ENCODE measurements at places on chromosomes 5 and 9. TPM values are rescaled to one million over a fixed set of nuclear protein-coding genes. Genes with fewer than 3 reads are reported as not detected.
A peak's percentile ranks its signal among the peaks of the same experiment; 100 is the strongest.

THBS4 gene
- total RNA-seq = 40.0 TPM

DNA sequence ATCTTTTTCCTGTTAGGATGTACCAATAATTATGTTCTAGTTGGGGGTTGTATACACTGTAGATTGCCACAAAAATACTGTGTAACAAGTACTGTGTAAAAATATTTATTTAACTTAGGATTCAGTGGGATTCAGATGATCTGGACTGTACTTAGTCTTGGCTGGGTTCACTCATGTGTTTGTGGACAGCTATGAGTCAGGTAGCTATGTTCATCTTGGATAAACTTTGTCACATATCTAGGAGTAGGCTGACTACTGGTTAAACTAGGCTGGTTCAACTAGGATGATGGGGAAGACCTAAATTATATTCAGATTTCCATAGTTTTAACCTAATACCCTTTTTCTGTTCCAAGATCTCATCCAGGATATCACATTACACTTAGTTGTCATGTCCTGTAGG is 32.1 kb upstream of the TNFSF15 start:
- DNase-seq = no peak

TAF11L8 gene
- not detected for total RNA-seq

DNA sequence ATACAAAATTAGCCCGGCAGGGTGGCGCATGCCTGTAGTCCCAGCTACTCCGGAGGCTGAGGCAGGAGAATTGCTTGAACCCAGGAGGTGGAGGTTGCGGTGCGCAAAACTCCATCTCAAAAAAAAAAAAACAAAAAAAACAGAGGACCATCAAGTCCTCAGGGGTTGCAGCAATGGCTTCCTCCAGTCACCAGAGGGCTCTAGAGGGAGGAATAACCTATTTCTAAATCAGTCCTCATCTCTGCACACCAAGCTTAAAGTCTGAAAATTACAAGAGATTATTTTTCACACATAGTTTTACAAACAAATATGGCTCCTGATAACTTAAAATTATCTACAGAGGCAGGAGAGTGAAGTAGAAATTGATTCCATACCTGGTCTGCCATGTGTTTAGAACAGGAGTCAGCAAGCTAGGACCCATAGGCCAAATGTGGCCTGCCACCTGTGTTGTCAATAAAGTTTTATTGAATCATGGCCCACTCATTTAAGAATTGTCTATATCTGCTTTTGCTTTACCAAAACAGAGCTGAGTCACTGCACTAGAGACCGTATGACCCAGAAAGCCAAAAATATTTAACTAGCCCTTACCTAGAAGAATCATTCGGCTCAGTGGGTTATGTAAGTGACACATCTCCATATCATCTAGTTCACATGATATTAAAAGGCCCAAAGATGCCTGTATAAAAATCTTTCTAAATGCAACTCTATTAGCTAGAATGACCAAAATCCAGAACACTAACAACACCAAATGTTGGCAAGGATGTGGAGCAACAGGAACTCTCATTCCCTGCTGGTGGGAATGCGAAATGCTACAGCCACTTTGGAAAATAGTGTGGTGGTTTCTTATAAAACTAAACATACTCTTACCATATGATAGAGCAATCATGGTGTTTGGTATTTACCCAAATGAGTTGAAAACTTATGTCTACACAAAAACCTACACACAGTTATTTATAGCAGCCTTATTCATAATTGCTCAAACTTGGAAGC is 207.7 kb downstream of the FRMD3 start:
- no peak for DNase-seq

GRCh38 chr5:156124708-156125107 is 202.3 kb upstream of the SGCD start:
- no peak for DNase-seq

MED27 gene
- 4.5 TPM for total RNA-seq

- DNase-seq = no peak
Measured at GRCh38 chr5:126450346-126450745, 27.1 kb downstream of the GRAMD2B start.

COL15A1 gene
- total RNA-seq = 43.4 TPM

DNA sequence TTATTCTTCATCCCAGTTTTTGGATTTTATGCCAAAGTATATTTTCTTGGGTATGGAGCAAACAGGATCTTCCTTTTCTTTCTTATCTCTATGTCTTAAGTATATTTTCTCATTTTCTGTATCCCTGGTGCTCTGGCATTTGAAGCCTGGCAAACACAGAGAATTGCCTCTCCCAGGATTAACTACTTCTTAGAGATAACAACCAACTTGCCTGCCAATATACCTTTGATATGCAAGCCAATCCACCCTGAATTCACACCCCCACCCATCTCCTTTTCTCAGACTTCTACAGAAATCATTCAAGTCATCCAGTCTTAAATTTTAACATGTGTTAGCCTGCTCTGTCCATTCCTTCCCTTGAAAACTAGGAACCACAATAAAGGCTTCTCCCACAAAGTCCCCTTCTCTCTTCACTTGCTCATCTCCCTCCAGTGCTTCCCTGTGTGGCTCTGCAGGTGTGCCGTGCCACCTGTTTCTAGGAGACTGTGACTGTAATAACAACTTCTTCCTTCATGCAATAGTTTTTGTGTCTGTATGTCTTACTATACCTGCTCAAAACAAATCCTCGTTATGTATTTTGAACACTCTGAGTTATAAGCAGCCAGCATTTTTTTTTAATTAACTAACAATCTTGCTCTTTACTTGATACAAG is 649.7 kb upstream of the RIOK2 start:
- DNase-seq = no peak

DNA sequence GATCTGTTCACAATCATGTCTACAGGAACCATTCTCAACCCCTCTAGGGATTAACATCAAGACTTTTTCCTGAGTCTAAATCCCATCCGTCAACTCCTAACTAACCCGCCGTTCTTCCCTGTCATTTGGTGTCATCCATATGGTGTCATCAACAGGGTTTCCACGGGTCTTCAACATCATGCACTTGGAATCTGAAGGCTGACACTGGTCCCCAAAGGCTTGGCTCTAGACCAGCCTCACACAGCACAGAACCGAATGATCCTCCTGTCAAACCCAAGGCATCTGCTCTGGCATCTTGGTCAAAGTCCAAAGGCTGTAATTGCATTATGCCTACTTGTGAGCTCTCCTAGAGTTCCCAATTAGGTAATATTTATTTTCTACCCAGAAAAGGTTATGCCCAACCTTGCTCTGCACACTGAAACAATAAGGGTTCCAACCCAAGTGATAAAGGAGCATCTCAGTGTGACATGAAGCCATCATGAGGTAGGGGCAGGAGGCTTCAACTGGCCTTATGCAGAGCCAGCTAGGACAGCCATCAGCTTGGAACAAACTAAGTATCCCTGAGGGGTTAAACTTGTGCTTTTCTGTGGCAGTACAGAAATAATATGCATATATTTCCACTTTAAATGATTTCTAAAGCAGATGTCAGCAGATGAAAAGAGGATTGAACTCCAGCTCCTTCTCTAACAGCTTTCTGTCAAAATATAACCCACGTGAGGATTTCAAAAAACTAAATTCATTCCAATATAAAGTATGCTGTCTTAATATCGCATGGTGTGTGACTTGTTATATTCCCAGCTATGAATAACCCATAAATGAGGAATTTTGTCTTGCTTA is 13.9 kb downstream of the ENC1 start:
- no peak for DNase-seq

SPOCK1 gene
- total RNA-seq = 4.8 TPM

- DNase-seq = no peak
Measured at GRCh38 chr9:72509635-72510034, 11.8 kb upstream of the TMC1 start.

DNA sequence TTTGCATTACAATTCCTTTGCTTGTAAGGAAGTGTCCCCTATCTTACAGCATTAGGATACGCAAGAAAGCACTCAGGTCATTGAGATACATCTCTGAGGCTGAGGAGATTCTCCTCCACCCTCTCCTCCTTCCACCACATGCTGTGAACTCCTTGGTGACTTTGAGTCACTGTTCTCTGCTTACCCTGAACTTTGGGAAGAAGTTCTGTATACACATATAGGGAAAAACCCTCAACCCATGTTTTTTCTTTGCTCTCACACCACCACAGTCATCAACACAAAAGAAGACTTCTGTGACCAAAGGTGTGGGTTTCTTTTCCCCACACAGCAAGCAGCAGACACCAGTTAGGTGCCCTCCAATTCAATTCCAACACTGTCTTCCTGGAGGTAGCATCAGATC is 38.1 kb downstream of the CNOT6 start:
- DNase-seq = no peak

DNA sequence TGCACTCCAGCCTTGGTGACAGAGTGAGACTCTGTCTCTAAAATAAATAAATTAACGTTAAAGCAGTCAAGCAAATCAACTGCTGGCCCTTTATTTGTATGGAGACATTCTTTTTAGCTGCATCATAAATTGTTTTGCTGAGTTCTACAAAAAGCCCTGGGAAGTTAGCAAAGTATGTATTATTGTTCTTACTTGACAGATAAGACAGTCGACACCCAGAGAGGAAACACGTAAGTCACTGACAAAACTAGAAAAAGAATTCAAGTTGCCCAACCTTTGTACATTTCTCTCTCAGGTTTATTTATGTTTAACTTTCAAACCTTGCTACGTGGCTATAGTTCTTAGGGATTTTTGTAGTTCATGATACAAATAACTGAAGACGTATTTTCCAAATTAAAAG is 40.4 kb upstream of the MACIR start:
- no peak for DNase-seq

DNA sequence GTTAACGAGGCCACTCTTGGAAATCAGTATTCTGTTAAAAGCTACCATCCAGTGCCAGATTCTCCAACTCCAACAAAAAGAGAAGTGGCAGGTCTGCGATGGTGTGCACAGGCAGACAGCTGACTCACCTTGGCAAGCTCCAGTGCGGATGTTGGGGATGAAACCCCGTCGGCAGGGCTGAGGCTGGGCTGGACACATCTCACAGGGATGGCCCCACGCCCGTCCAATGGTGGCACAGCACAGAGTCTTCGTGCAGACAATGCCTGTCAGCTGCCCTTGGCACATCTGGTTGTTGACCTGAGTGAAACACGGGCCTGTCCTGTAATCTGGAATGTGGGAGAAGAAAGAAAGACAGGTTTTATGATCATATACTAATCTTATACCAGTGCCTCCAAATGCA is 73.4 kb downstream of the FBN2 start:
- peak; percentile 24 for DNase-seq

DNA sequence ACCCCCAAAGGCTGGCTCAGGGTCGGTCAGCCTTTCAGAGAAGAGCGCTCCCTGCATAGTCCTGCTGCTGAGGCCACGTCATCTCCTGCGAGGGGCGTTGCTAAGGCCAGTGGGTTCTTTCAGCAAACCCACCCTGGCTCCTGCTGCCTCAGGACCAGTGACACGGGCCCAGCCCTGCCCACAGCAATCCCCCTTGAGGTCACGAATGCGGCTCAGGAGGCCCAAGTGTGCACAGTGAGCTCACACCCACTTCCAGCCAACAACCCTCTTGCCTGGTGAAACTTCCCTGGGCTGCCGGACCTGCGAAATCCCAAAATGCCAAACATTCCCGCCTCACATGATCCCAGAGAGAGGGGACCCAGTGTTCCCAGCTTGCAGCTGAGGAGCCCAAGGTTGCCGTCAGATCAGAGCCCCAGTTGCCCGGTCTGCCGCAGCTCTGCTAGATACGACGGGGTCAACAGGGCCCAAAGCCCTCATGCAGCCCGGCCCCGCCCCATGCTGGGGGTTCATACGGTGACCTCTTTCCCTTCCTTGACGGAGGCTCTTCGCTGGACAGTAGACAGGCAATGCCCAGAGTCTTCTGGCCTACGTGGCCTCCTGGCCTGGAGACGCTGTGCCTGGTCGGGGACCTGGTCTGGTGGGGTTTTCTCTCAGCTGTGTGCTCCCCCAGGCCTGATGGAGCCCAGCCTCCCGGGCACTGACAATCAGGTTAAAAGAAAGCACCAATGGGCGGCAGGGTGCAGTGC is 116.4 kb upstream of the COL5A1 start:
- no peak for DNase-seq

DNA sequence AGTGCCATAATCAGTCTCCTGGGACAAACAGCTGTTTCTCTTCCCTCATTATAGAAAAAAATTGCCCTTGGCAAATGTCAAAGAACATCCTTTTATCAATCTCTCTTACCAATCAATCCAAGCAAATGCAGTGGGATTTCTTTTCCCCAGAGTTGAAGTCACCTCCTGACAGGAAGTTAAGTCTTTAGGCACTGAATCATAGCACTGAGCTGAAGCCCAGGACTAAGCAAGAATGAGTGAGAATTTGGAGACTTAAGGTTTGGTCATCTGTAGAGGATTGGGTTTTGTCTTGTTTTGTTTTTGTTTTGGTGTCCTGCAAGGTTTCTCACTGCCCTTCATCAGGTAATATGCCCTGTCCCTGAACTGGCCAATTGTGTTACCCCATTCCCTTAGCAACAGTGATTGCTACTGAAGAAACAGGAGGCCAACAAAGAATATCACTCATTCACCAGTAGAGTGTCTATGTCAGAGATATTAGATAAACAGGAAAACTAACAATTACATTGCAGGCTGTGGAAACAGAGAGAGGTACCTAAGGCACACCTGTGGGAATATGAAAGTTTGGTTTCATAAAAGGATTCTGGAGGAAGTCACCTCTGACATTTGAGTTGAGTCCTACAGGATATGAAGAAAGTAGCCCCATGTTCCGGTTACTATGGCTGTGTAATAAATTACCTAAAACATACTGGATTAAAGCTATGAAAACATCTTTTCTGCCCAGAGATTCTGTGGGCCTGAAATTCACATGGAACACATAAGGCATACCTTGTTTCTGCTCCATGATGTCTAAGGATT is 4.5 kb upstream of the FXN start:
- DNase-seq = no peak

DNA sequence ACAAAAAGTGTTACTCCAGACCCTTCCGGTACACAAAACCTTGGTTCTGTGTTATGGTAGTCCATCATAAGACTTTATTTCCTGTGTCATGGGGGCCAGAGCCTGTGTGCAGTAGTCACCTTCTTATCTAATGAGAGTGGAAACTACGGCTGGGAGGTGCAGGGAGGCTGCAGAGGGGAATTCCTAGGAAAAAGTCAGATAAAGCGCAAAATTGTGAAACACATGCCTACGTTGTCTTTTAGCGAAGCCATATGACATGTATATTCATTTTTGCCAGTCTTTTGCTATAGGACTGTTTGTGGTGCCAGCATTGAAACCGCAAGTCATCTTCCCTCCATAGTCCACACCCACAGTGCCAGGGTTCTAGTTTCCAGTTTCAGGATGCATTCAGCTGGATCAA is 80.7 kb downstream of the PPARGC1B start:
- no peak for DNase-seq

- peak; percentile 43 for DNase-seq
Measured at GRCh38 chr5:132221781-132222648, 5.6 kb downstream of the P4HA2 start.

GRCh38 chr9:16461137-16461840 is 409.2 kb downstream of the BNC2 start:
- DNase-seq = no peak

All from pancreas (tissue), 10 donors.